ENCODE measurements at places on chromosomes 3 and 15.

- DNase-seq: no peak
These were observed 88.2 kb downstream of the AP4E1 start for GRCh38 chr15:50996641-50997040.

GRCh38 chr3:137199678-137200077 is 241.9 kb downstream of the IL20RB start:
- no peak for DNase-seq

DNA sequence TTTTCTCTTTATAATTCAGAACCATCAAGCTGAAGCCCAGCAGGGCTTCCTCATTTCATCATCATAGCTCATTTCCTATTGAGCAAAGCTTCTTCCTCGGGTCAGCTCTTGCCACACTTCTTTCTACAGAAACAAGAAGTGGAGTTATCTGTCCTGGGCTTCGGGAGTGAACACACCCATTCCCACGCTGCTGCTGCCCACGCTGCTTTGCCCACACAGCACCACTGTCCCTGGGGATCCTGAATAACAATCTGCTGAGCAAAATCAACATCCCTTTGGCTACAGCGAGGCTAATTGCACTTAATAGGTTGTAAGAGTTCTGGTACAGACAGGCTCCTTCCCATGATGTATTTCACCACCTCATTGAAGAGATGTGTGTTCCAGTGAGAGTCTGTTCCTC is 23.7 kb downstream of the CEP19 start:
- no peak for DNase-seq

- DNase-seq: no peak
These were observed 74.3 kb upstream of the CTXND1 start for GRCh38 chr15:80326270-80326669.

- no peak for DNase-seq
These were observed 40.3 kb downstream of the THBS1 start for GRCh38 chr15:39621210-39621609.

DNA sequence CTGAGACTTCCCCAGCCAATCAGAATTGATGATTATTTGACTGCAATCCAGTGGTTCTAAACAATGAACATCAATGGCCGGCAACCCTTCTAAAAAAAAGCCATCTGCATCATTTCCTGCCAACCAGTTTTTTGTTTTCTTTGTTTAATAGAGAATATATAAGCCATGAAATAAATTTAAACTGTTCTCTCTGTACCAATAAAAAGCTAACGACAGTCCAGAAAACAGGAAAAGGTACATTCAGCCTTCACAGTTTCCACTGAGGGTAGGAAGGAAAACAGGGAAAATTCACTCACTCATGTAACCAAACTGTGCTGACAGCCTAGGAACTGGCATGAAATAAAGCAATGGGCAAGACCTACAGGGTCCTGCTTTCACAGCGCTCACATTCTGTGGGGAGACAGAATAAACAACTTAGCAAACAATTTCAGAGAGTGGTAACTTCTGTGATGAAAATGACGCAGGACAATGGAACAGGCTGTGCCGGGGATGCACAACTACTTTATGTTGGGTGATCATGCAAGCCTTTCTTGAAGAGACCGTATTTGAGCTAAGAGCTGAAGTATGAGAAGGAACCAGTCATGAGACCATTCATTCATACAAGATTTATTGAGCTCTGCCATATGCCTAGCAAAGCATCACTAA is 630.1 kb downstream of the MAGI1 start:
- DNase-seq: no peak

- no peak for DNase-seq
These were observed 326.9 kb downstream of the UNC13C start for GRCh38 chr15:54305138-54305537.

DNA sequence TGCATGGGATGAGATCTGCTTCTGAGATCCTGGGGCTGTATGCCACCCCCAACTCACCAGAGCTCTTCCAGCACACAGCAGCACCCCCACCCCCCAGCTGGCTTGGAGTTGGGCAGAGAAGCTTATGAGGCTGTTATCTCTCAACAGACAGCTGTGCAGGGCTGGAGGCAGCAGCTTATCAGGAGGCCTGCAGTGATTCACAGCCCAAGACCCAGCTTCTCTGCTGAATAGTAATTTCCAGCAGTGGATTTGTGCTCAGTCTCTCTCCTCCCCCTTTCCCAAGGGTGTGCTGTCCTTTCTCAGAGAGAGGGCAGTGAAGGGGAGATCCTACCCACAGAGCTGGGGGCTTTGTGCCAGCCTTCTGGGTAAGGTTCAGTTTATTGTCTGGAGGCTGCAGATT is 2.1 kb downstream of the RPP25 start:
- DNase-seq: no peak

GRCh38 chr3:125123451-125124305 is 67.9 kb upstream of the HEG1 start:
- no peak for DNase-seq

DNA sequence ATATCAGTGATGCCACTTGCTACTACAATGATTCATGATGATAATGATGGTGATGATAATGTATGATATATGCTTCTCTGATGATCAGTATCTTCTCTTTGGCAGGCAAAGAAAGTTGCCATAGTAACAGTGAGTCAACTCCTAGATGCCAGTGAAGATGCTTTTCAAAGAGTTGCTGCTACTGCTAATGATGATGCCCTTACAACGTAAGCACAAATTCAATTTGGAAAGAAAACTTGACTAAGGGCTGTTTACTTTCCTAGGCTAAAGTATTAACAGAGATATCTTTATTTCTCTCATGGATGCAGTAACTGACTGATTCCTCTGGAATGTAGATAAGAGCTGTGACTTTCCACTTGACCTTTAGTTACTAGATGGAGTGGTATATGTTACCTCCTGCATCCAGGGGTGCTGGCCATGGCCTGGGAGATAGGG is 27.8 kb downstream of the ADGRG7 start:
- DNase-seq: no peak

DNA sequence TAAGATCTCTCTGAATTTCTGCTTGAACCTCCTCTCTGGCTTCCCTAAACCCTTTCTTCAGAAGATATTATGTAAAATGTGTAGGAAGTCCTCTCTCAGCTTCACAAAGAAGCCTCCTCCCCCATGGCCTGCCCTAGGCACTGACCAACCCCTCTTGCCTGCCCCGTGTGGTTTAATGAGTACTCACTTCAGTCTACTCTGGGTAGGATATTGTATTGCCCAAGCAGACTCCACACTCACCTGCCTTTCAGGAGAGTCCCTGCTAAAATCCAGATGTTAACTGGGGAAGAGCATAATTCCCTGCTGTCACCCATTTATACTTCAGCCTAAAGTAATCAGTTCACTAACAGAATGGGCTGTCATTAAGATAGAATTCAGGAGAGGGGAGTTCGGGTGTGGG is 2.6 kb upstream of the AGBL1 start:
- DNase-seq: no peak

GRCh38 chr3:28601291-28601690 is 252.7 kb upstream of the AZI2 start:
- no peak for DNase-seq

- DNase-seq: no peak
These were observed 42.2 kb upstream of the CP start for GRCh38 chr3:149263856-149264255.

GRCh38 chr3:172877011-172877410 is 126.5 kb downstream of the ECT2 start:
- no peak for DNase-seq

- DNase-seq: no peak
These were observed 15.4 kb downstream of the ZSCAN2 start for GRCh38 chr15:84616235-84616634.

GRCh38 chr15:100727291-100727851 is 125.0 kb downstream of the ASB7 start:
- DNase-seq: no peak

DNA sequence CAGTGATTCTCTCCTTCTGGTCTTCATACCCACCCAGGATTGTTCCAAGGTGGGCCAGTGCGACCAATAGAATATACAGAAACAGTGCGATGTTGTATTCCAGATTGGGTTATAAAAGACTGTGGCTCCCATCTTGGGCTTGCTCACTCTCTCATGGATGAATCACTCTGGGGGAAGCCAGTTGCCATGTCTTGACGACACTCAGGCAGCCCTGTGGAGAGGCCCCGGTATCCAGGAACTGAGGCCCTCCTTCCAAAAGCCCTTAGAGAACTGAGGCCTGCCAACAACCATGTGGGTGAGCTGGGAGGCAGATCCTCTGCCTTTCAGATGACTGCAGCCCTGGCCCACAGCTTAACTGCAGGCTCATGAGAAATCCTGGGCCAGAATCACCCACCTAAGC is 57.2 kb downstream of the SH3GL3 start:
- no peak for DNase-seq

- no peak for DNase-seq
These were observed 118.9 kb upstream of the CCDC54 start for GRCh38 chr3:107258300-107258699.

DNA sequence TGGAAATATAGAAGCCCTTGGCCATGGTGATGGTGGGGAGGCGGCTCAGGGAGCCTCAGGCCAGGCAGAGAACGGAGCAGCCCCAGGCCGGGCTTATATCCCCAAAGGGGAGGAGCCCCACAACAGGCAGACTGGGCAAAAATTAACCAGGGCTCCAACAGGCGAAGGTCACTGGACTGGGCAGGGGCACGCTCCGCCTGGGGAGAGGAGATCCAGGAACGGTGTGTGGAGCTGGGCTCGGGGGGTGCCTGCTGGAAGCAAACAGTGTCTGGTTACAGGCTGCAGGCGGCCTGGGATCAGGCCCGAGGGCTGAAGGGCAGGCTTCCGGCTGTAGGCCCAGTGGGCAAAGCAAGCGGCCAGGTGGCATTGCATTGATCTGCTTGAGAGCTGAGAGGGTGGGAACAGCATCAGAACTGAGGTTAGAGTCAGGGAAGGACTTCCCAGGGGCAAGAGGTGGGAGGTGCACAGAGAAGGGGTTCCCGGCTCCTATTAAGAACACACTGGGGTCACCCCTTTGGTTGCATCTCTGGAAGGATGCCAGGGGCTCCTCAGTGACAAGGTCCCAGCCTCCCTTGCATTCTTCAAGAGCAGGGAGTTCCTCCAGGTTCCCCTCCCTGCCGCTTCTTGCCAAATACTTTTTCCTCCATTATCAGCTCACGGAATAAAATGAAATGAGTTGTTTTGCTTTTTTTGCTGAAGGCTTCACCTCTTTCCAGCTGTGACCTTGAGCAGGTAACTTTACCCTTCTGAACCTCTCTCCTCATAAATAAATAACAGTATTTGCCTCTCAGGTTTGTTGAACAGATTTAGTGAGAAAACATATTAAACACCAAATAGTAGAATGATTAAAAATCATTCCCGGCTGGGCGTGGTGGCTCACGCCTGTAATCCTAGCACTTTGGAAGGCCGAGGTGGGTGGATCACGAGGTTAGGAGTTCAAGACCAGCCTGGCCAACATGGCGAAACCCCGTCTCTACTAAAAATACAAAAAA is 7.8 kb downstream of the ANPEP start:
- no peak for DNase-seq

- DNase-seq: no peak
These were observed 288.5 kb downstream of the VGLL3 start for GRCh38 chr3:86702381-86702958.

DNA sequence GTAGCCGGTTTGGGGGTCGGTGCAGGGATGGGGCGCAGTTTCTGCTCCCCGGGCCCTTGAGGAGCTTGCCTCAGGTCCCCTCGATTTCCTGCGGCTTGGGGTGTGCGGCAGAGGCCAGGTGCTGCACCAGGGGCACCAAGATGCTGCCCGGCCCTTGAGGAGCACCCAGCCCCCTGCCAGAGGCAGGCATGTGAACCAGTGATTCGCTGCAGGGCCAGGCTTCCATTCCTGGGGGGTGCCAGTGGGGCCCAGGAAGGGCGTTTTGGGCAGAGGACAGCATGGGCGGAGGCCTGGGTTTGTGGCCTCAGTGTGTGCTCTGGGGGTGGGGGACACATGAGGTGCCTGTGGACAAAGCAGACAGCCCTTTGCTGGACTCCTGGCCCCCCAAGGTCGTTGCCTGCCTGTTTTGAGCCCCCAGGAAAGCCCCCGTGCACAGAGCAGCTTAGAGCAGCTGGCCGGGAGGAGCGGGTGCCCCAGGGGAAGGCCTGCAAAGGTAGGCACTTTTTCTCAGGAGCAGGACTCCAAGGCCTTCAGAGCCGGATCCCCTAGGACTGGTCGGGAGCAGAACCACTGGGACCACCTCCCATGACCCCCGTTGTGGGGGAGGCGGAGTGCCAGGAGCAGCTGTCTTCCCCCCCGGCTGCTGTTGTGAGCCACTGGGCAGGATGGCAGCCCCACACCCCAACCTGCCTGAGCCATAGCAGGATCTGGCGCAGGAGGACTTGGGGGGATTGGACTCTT is 1.6 kb downstream of the PLXNA1 start:
- DNase-seq: no peak

DNA sequence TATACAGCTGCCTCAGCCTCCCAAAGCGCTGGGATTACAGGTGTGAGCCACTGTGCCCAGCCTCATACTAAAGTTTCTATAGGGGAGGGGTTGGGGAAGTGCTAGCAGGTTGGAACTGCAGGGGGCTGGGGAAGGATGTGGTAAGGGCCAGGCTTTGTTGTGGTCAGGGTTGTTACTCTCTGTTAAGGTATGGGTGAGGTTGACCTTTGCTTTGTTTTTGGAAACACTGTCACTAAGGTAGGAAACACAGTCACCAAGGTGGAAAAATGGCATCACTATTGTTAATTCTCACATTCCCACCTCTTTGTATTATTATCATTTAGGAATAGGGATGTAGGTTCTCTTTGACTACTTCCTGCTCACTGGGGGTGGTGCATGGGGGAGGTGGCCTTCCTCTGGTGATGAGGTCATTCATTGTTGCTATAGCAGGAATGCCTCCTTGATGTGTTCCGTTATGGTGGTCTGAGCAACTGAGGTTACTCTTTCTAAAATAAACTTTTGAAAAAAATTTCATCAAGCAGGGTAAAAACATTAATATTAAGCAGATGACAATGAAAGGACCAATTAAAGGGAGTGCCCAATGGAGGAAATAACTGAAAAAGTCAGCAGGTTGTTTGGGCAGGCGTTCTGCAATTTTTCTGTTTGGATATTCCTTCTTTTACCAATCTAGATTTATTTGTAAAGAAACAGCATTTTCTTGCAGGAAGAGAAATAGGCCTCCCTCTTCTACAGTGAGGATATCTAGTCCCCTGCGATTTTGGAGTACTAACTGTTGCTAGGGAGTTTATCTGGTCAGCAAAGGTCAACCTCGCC is 150.5 kb downstream of the WDR76 start:
- DNase-seq: no peak

- no peak for DNase-seq
These were observed 223.6 kb downstream of the CACNA2D3 start for GRCh38 chr3:54345847-54346375.
